ENCODE measurements at places on chromosomes 6 and 20.

GRCh38 chr20:64065062-64065973 is 2.3 kb downstream of the TCEA2 start:
- no peak for DNase-seq

- no peak for DNase-seq
Observed at GRCh38 chr20:48841196-48841874, 13.5 kb upstream of the PREX1 start.

DNA sequence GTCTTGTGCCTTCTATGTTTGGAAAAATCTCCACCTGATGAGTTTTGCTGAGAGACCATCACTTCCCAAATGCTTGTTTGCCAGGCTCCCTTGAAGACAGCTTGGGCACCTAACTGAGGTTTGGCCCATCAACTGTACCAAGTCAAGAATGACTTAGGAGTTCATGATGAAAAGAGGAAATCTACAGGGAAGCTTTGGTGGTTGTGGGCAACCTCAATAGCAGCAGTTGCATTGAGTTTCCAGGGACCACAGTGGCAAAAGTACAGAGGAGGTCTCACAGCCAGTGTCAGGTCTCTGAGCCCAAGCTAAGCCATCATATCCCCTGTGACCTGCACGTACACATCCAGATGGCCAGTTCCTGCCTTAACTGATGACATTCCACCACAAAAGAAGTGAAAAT is 49.7 kb upstream of the PHACTR1 start:
- DNase-seq = no peak

DNA sequence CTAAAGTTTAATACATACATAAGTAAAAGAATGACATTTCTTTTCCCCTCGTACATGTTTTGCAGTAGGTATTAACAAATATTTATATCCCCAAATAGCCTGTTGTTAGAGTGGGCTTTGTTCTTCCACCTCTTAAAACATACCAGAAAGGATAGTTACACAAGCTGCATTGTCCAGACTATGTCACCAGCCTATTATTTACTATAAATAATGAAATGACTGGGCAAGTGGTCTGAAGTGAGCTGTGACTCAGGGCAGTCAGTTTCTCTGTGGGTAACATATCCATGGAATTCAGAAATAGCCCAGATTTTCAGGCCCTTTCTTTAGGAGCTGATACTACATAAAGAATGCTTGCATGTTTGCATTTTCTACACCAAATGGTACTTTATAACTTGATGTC is 60.1 kb downstream of the FUT9 start:
- DNase-seq = no peak

- DNase-seq = no peak
Observed at GRCh38 chr6:10561611-10562199, 40.6 kb downstream of the GCNT2 start.

- DNase-seq = no peak
Observed at GRCh38 chr6:34131326-34132290, 14.3 kb downstream of the GRM4 start.

DNA sequence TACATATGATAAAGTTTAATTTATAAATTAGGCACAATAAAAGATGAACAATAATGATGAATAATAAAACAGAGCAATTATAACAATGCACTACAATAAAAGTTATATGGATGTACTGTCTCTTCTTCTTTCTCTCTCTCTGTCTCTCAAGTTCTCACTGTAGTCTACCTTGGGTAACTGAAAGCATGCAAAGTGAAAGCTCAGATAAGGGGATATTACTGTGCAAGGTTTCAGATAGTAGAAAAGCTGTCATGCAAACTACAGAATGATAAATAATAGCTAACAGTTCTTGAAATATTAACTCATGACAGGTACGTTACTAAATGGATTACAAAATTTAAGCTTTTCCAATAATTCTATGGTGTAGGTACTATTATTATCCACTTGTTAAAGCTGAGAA is 311.9 kb upstream of the PRDM1 start:
- no peak for DNase-seq

- DNase-seq = no peak
Observed at GRCh38 chr6:149380523-149380922, 19.5 kb upstream of the SUMO4 start.

GRCh38 chr6:169428532-169428931 is 174.9 kb upstream of the THBS2 start:
- no peak for DNase-seq

GRCh38 chr6:140915103-140915502 is 1217.6 kb upstream of the GJE1 start:
- no peak for DNase-seq

GRCh38 chr20:34001378-34001777 is 7.7 kb downstream of the RALY start:
- no peak for DNase-seq

DNA sequence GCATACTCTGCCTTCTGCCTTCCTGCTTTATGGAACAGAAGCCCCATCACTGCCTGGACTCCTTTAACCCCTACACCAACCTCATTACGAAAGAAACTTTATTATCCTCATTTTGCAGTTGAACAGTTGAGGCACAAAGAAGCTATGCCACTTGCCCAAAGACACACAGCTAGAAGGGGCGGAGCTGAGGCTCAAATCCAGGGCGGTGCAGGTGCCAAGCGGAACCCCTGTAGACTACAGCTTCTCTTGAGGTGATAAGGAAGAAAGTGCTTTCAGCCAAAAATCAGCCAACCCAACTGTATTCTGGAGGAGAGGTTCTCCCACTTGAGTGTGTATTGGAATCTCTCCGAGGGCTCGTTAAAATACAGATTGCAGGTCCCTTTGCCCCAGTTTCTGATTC is 90.5 kb downstream of the PRND start:
- DNase-seq = peak; percentile 23

GRCh38 chr6:119172824-119173223 is 94.4 kb upstream of the FAM184A start:
- DNase-seq = no peak

GRCh38 chr6:2632976-2633584 is 117.6 kb downstream of the MYLK4 start:
- DNase-seq = no peak

- DNase-seq = no peak
Observed at GRCh38 chr20:49986049-49986448, 3.3 kb downstream of the SNAI1 start.

GRCh38 chr6:119677384-119677783 is 327.8 kb upstream of the MAN1A1 start:
- no peak for DNase-seq

GRCh38 chr6:41347378-41348050 is 12.1 kb downstream of the NCR2 start:
- DNase-seq = no peak

DNA sequence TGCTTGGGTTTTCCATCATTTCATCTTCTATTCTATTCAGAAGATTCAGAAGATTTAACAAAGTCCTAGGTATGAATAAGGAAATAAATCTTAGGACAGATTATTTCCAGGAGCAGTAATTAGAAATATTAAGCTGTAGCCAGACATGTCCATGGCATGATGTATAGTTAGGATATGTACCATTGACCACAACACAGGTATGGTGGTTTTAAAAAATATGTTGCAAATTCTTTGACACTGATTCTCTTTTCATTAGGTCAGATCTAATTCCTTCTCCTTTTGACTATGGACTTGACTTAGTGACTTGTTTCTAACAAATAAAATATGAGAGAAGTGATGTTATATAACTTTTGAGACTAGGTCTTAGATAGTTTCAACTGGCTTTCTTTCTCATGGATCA is 23.5 kb upstream of the PDE7B start:
- no peak for DNase-seq

DNA sequence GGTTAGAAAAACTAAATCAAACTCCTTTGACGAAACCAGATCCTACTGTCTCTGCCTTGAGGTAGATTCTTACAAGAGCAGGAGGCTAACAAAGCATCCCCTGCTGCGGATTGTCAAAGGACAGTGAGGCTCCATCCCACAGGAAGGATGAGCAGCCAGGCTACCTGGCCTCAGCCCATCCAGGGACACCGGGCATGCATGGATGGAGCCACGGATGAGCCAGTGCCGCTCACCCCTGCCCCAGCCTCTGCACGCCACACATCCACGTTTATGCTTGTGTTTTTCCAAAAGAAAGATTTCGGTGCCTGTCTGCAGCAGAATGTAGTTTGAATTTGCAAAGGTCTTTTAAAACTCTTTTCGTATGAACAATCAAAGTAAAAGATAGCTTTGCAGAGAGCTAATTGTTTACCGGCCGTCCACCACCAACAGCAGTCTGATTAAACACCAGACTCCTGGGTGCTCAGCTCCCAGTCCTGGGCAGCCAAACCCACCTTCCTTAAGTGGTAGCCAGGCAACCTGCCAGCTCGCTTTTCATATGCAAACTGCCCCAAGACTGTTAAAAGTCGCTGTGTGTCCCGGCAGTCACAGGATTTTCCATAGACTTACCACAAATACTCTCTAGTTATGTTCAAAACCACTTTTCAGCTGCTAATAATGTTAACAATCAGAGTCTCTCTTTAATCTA is 999 bp downstream of the THBS2 start:
- DNase-seq = no peak

DNA sequence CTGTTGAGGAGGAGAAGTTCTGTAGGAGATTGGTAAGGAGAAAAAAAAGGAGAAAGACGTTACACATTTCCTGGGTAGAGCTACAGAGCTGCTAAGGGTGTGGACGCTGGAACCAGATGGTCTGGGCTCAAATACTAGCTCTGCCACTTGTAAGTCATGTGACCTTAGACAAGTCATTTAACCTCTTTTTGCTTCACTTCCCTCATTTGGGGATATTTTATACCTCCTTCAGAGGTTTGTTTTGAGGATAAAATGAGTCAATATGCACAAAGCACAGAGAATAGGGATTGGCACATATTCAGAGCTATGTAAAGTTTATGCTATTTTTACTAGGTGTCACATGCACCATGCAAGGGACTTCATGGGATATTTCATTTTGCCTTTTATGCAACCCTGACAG is 708.8 kb downstream of the DHX35 start:
- no peak for DNase-seq

DNA sequence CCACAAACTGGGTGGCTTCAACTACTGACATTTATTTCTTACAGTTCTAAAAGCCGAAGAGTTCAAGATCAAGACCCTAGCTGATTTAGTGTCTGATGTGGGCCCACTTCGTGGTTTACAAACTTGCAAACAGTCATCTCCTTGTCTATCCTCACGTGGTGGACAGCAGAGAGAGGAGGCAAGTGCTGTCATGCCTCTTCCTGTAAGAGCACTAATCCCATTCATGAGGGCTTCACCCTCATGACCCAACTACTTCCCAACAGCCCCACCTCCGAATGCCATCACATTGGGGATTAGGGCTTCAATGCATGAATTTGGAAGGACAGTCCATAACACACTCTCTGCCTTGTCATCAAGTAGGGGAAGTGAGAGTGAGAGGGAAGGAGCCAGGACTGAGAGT is 15.6 kb upstream of the ISM1 start:
- no peak for DNase-seq

- DNase-seq = no peak
Observed at GRCh38 chr6:127199470-127199869, 67.2 kb upstream of the RNF146 start.

DNA sequence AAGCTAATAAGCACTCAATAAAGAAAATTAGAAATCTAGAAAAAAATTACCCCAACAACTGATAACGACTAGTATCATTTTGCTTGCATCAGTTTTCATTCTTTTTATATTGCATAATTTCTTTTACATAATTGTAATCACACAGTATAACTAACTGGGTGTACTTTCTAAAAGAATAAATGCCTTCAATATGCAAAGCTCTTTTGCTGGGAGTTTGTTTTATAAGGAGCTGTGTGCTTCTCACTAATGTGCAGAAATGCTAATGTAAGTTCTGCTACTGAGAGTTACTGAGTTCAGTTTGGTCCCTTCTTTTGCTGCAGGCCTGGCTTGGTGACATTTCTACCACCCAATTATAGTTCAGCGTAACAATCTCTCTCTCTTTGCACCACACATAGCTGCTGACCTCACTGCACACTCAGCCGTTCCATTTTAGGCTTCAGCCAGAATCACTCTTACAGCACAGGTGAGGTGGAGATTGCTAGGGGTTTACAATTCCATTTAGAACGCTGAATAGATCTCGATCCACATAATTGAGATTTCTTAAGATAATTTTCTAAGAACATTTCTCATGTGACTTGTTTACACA is 20.9 kb upstream of the KLHL31 start:
- no peak for DNase-seq

DNA sequence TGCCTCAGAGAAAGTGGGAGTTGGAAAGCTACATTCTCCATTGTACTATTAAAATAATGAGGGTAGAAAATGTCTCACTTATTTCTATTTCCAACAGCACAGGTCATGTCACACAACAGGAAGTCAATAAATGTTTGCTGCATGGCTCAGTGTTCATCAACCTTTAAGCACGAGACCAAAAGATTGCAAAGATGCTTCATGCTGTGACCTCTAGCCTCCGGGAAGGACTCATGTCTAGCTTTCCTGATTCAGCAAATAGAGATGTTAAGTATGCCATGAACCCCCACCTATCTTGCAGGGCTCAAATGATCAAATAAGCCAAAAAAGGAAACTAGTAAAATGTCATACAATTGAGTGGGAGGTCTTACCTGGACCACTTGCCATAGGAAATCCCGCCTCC is 57.4 kb downstream of the NCOA6 start:
- DNase-seq = no peak

GRCh38 chr6:94341173-94341572 is 921.8 kb upstream of the EPHA7 start:
- no peak for DNase-seq

DNA sequence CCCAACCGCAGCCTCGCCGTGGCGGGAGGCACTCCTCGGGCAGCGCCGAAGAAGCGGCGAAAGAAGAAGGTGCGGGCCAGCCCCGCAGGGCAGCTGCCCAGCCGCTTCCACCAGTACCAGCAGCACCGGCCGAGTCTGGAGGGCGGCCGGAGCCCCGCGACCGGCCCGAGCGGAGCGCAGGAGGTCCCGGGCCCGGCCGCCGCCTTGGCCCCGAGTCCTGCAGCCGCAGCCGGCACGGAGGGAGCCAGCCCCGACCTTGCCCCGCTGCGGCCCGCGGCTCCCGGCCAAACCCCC is 525 bp downstream of the PNRC1 start:
- DNase-seq = no peak
